ENCODE measurements at places on chromosomes 16 and 17.

DNA sequence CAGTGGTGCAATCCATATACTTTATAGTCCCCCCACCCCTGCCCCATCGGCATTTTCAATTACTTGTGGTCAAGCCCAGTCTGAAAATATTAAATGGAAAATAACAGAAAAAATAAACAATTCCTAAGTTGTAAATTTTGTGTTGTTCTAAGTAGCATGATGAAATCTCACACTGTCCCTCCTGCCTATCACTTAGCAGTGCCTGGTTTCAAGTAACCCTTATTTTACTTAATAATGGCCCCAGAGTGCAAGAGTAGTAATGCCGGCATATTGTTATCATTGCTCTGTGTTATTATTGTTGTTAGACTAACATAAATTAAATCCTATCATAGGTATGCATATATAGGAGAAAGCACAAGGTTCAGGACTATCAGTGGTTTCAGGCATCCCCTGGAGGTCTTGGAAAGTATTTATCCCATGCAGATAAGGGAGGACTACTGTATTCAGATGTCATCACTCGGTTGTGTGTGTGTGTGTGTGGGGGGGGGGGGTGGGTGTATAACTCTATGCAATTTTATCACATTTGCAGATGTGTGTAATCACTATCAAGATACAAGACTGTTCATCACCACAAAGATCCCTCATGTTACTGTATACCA lies 9.3 kb downstream of the UBE2G1 start:
- no peak overlapping the region for H3K4me3 ChIP-seq
- H3K27ac ChIP-seq, result no peak overlapping the region
- DNase-seq, result no peak
- H3K36me3 ChIP-seq, result no peaks in the 10 kb centered on the region
- H3K4me1 ChIP-seq, result no peaks in the 10 kb centered on the region

DNA sequence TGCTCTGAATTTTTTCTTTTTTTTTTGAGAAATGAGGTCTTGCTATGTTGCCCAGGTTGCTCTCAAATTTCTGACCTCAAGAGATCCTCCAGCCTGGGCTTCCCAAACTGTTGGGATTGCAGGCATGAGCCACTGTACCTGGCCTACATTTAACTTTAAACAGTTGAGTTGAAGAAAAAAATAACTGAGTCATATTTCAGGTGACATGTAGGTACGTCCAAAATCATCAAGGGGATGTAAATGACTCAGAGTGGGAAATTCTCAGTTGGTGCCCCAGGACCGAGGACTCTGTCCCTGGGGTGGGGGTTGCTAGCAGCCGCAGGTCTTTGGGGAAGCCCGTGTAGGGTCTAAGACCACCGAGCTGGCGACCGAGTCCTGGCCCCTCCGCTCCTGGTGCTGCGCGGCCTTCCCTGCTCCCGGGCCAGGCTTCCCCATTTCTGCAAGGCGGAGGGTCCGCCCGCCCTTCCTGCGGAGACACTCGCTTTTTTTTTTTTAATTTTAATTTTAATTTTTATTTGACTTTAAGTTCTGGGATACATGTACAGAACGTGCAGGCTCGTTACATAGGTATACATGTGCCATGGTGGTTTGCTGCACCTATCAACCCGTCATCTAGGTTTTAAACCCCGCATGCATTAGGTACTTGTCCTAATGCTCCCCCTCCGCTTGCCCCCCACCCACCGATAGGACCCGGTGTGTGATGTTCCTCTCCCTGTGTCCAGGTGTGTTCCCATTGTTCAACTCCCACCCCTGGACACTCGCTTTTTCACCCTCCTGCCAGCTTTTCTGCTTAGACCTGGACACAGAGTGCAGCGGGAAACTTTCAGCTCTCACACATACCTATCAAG lies 12.7 kb upstream of the N4BP1 start:
- H3K36me3 ChIP-seq, result no peaks in the 10 kb centered on the region
- H3K4me3 ChIP-seq, result peak overlapping the region; percentile 34
- H3K27me3 ChIP-seq, result peaks cover 6% of the 10 kb centered on the region

GRCh38 chr17:61463316-61464129 lies 11.3 kb downstream of the TBX4 start:
- H3K27me3 ChIP-seq, result peaks cover 88% of the 10 kb centered on the region
- DNase-seq, result no peak
- no peak overlapping the region for H3K4me3 ChIP-seq
- no peaks in the 10 kb centered on the region for H3K36me3 ChIP-seq
- H3K4me1 ChIP-seq, result peaks cover 2% of the 10 kb centered on the region
- no peak overlapping the region for H3K27ac ChIP-seq

- H3K4me1 ChIP-seq, result peaks cover 3% of the 10 kb centered on the region
- no peak overlapping the region for H3K27ac ChIP-seq
- no peak for DNase-seq
- H3K4me3 ChIP-seq, result no peak overlapping the region
- no peaks in the 10 kb centered on the region for H3K36me3 ChIP-seq
These were observed 131.2 kb upstream of the FAM20A start for GRCh38 chr17:68732301-68732749.

DNA sequence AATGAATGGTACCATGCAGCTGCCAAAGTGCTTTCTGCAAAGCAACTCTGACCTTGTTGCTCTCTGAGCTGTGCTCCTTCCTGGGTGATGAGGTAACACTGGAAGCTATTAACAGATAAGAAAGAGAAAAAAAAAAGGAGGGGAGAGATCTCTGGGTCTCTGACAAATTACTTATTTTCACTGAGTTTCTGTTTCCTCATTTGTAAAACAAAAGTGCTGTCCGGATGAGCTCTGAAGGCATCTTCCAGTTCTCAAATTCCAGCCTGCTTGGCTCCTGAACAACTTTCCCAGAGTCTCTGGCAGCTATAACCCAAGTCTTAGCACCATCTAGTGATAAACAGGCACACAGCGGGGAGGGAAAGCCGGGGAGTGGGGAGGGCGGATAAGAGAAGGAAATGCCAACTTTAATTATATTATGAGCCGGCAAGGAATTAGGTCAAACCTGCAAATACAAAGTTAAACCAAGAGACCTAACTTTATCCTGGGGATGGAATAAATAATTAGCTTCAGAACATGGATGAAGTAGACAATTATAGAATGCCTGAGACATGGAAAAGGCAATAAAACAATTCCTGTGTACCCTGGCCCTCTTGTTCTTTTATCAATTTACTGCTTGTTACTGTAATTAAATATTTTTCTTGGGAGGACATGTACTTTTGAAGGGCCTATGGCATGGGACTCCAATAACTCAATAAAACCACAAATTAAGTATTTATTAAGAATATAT lies 61.3 kb upstream of the KIFC3 start:
- no peaks in the 10 kb centered on the region for H3K36me3 ChIP-seq
- peak; percentile 39 for DNase-seq
- no peaks in the 10 kb centered on the region for H3K27me3 ChIP-seq

GRCh38 chr16:10858203-10858602 lies 18.8 kb upstream of the CIITA start:
- no peak overlapping the region for H3K4me3 ChIP-seq
- H3K27ac ChIP-seq, result no peak overlapping the region
- no peaks in the 10 kb centered on the region for H3K4me1 ChIP-seq
- DNase-seq, result no peak

- no peak overlapping the region for H3K27ac ChIP-seq
- H3K4me1 ChIP-seq, result peaks cover 10% of the 10 kb centered on the region
- no peak for DNase-seq
- H3K27me3 ChIP-seq, result no peaks in the 10 kb centered on the region
- H3K4me3 ChIP-seq, result no peak overlapping the region
These were observed 116.2 kb downstream of the C16orf78 start for GRCh38 chr16:49489686-49490320.

DNA sequence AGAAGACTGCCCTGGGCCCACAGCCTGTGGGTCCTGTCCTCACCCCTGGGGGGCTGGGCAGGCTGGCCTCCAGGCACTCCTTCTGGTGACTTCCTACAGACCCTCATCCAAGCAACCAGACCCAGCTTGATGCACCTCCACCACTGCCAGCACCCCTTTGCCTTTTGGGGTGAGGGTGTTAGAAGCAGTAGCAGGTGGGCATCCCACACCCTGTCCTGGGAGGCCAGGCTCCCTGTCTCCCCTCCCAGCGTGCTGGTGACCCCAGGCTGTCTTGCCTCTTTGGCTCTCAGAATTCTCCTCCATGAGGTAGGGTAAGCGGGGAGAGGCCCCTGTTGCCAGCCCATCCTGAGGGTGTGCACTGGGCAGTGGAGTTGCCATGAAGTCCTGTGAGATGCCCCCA lies 33.4 kb downstream of the B9D1 start:
- no peaks in the 10 kb centered on the region for H3K27me3 ChIP-seq
- H3K36me3 ChIP-seq, result peaks cover 85% of the 10 kb centered on the region
- no peak overlapping the region for H3K27ac ChIP-seq
- H3K4me1 ChIP-seq, result peaks cover 8% of the 10 kb centered on the region
- no peak for DNase-seq

DNA sequence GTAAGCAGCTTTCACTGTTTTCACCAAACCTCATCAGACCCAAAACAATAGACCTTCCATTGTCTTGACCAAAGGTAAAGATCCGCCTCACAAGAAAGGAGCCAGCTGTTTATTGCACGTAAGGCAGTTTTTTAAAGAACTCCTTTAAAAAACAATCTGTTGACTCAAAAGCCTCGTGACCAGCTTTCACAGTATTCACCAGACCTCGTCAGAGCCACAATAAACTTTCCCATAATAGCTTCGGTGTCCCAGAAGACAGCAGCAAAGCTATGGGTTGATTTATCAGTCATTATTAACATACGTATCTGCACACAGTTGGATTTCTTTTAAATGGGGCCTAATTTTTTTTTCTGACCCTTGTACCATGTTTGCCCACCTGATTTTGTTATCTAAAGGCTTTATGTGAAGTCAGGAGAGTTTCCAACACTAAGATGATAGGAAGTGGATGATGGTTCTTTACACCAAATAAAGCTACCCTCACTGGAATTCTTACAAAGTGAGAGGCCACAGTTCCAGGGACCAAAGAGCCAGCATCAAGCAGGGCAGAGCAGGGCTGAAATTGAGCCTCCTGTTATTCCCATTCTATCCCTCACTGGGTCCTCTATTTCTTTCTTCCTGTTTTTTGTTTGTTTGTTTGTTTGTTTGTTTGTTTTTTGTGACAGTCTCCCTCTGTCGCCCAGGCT lies 17.6 kb upstream of the HELZ start:
- DNase-seq, result no peak
- no peaks in the 10 kb centered on the region for H3K27me3 ChIP-seq
- H3K4me1 ChIP-seq, result peaks cover 7% of the 10 kb centered on the region
- no peak overlapping the region for H3K27ac ChIP-seq
- H3K36me3 ChIP-seq, result no peaks in the 10 kb centered on the region
- no peak overlapping the region for H3K4me3 ChIP-seq
